ENCODE measurements at places on chromosomes 5 and 9. TPM values are rescaled to one million over a fixed set of nuclear protein-coding genes. Genes with fewer than 3 reads are reported as not detected.

DNA sequence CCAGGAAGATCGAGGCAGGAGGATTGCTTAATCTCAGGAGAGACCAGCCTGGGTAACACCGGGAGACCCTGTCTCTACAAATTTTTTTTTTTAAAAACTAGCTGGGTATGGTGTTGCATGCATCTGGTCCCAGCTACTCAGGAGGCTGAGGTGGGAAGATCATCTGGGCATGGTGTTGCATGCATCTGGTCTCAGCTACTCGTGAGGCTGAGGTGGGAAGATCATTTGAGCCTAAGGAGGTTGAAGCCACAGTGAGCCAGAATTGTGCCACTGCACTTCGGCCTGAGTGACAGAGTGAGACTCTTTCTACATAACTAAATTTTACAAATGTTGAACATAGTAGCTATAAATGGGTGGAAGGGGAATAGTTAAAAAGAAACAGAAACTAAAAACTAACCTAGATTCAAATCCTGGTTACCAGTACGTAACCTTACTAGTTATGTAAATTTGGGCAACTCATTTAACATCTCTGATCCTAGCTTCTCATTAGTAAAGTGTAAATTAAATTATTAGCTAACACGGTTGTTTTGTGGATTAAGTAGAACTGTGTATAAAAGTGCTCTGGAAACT is 41.7 kb downstream of the TMEM161B start:
- no peak overlapping the region for H3K4me3 ChIP-seq
- DNase-seq: no peak
- H3K36me3 ChIP-seq: peaks cover 4% of the 10 kb centered on the region
- no peaks in the 10 kb centered on the region for H3K27me3 ChIP-seq

DNA sequence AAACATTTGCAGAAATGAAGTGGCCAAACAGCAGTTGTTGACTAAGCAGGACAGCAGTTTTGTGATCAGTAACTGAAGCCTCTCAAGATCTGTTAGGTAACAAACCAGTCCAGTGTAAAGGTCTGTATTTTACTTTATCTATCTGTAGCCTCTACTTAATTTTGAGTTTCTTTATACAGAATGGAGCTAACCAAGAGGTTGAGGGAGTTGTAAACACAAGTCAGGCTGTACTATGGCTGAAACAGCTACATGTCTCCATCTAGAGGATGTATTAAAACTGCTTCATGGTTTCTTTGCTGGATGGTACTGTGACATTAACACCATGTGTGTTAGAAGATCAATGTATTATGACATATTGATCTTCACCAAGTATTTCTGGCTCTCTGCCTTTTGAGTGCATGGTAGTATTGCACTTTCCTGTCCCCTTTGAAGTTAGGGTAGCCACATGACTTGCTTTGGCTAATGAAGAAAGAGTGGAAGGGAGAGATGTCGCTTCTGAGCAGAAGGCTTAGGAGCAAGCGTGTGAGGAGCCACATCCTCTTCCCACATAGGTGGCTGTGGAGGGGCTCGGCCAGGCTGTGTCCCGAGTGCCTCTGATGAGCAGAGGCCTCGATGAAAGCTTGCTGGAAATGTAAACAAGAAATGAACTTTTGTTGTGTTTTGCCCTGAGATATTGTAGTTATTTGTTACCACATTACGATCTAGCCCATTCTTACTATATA is 105.6 kb upstream of the PCA3 start:
- no peaks in the 10 kb centered on the region for H3K27me3 ChIP-seq
- DNase-seq: peak; percentile 68
- H3K36me3 ChIP-seq: no peaks in the 10 kb centered on the region

The NUTM2G gene
- not detected for total RNA-seq

- no peak for DNase-seq
- no peak overlapping the region for H3K4me3 ChIP-seq
- H3K4me1 ChIP-seq: no peaks in the 10 kb centered on the region
- H3K27ac ChIP-seq: no peak overlapping the region
- H3K36me3 ChIP-seq: peaks cover 10% of the 10 kb centered on the region
These were observed 264.3 kb downstream of the RFX3 start for GRCh38 chr9:3261484-3261883.

The FNIP1 gene
- total RNA-seq: 98.3 TPM

All from lung (tissue), 17 donors.